ENCODE measurements at places on chromosomes 16 and 17.

DNA sequence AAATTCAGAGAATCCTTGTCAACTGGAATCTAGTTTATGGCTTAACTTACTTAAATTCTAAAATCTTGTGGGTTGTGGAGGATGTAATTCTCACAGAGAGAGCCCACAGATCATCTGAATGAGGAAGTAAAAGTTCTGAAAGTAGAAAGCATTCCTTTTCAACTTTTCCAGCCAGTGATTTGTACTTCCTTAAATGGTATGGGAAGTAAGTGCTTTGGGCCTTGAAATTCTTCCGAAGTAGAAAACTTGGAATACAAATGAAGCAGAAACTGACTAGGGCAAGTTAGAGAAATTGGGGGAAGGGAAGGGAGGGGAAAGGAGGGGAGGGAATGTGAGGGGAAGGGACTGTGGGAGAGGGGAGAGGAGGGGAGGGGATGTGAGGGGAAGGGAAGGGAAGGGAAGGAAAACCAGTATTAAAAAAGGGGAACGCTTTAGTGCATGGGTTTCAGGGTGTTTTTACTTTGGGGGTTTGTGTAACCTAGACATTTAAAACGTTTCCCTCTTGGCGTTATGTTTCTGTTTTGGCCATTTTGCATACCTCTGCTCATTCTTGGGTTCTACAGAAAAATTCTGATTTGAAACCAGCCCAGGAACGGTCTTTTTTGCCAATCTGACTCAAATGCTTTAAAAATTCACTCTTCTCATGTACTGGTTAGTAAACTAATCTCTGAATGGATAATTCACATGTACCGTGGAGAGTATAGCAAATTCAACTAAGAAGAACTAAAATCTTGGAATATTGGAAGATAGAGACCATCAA, 15.5 kb upstream of the SNTB2 start:
- peak; percentile 88 for DNase-seq

- no peak for DNase-seq
Measured at GRCh38 chr17:32264823-32265191, 825 bp upstream of the RHBDL3 start.

GRCh38 chr17:65102788-65103187, 34.4 kb upstream of the RGS9 start:
- no peak for DNase-seq

DNA sequence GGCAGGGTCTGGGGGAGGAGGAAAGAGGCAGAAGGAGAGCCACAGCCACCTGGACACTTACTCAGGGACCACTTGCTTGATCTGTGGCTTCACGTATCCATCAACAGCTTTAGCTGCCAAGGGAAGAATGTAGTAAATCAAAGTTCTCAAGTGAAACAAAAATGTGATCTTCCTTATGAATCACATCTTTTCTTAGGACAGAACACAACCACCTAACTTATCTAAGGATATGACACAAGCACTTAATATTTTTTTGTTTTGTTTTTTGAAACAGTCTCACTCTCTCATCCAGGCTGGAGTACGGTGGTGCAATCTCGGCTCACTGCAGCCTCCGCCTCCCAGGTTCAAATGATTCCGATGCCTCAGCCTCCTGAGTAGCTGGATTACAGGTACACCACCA, 8.4 kb upstream of the GHDC start:
- no peak for DNase-seq

DNA sequence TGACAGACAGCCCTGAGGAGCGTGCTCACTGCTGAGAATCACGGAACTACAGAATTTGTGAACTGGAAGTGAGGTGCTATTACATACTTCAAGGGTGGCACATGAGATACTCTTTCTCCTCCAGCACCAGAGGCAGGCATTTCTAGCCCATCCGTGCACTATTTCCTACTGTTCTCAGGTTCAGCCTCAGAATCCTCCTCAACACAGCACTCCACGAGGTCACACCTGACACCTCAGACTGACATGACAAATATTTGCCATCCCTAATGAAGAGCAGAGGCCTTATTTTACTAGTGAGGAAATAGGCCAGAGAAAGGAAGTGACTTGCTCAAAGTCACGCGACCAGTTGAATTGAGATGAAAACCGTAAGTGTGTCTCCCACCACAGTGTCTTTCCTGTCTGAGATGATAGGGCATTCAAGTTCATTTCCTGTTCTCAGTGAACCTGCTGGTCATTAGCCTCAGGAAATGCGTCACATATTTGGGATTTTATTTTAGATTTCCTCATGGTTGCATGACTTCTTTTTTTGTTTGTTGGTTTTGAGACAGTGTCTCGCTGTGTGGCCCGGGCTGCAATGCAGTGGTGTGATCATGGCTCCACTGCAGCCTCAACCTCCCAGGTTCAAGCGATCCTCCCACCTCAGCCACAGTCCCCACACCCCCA, 23.6 kb downstream of the SEZ6 start:
- no peak for DNase-seq

DNA sequence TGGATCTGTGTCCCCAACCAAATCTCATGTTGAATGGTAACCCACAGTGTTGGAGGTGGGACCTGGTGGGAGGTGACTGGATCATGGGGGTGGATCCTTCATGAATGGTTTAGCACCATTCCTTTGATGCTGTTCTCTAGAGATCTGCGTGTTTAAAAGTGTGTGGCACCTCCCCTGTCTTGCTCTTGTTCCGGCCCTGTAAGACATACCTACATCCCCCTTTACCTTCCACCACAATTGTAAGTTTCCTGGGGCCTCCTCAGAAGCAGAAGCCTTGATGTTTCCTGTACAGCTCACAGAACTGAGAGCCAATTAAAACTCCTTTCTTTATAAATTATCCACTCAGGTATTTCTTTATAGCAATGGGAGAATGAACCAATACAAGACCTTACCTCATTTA, 257.7 kb downstream of the XYLT1 start:
- DNase-seq: no peak

DNA sequence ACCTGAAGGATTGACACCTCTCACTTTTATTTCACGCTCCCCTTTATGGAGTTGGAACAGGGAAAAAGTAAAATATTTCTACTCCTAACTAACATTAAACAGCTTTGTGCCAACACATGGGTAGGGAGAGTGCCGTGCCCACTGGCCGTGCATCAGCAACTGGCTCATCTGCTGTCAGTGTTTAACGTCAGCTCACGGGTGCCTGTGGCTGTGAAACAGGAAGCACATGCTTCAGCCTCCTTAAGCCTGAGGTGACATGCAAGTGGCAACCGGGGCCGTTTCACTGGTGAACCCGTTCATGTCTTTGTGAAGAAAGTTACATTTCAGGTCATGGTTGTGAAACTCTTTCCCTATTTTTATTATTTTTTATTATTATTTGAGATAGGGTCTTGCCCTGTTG, 3.2 kb downstream of the SPG7 start:
- no peak for DNase-seq

- DNase-seq: no peak
Measured at GRCh38 chr17:7144213-7144612, 29.6 kb upstream of the ASGR2 start.

DNA sequence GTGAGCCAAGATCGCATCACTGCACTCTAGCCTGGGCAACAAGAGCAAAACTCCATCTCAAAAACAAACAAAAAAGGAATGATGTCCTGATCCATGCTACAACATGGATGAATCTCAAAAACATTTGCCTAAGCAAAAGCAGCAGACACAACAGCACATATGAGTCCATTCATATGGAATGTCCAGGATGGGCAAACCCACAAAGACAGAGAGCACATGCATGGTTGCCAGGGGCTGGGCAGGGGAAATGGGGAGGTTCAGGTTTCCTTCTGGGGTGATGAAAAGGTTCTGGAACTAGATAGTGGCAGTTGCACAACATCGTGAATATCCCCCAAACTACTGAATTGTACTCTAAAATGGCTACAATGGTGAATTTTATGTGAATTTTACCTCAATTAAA, 35.3 kb upstream of the RAI1 start:
- peak; percentile 53 for DNase-seq

GRCh38 chr16:79613009-79613408, 12.5 kb upstream of the MAF start:
- DNase-seq: peak; percentile 4

DNA sequence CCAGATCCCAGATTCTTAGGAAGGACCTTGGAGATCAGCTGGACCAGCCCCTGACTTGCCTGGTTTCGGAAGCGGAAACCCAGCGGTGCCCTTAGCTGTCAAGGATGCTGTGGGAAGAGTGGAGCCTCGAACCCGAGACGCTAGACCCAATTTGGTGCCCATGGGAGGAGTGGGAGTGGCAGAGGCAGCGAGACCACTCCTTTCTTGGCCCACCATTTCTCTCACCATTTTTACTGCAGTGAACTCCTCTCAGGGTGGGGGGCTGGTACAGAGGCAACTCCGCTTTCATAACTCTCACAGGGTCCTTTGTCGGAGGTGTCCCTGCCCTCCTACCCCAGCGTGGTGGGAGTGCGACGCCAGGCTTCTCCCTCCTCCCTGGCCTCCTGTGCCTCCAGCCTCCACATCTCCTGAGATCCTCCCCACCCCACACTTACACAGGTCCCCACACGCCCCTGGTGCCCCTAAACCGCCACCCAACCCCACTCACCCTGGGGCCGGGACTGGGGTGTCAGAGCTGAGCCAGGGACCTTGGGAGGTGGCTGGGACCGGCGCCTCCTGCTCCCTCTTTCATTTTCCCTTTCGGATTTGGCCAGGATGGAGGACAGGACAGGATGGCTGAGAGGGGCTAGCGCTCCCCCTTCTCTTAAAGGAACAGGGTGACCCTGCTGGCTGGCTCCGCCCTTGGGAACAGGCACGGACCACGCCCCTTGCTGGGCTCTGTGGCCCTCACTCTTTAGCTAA, at the start of gene GJD3:
GJD3 (minus strand) TSS at position 617 of the 741 bp plus-strand sequence. CDS start 922 bp downstream, outside the sequence.
- no peak for DNase-seq

- DNase-seq: no peak
Measured at GRCh38 chr17:40203131-40203530, 16.0 kb upstream of the WIPF2 start.

DNA sequence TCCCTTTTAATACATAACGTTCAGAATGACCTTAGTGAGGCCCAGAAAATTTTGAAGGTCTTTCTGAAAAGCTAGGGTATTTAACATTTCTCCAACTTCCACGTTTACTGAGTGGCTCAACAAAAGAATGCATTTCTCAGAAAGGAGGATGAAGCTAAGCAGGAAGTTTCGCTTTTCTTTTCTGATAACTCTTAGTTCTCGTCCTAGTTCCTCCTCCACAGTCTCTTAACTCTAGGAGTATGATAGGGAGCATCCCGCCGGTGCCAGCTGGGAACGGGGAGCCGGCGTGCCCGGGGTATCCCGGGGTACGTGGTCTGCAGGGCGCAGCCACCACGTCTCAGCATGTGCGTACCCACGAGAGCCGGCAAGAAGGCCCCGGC, 363 bp downstream of the KARS1 start:
- no peak for DNase-seq

DNA sequence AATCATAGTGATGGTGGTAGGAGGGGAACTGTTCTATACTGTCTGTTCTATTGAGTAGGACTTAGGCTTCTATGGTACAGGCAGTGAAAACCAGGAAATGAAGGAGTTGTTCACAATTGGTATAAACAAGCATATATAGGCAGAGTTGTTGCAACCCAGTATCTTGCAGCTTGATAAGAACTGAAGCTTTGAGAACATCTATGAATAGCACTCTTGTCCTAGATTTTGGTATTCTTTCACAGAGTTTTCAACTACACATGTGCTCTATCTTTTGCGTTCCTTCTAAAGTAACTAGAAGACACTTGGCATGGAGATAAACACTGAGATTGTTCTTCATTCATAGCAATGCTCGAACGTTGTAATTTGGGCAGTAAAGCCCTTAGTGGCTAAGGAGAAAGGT, 91.8 kb downstream of the KCNJ2 start:
- no peak for DNase-seq

- no peak for DNase-seq
Measured at GRCh38 chr17:31726980-31727427, 132.0 kb downstream of the COPRS start.

GRCh38 chr17:76737676-76738467, at the start of gene MFSD11:
TSS of gene MFSD11 (plus strand) at chr17:76738119. CDS start at chr17:76738353, 234 bp downstream.
- DNase-seq: peak; percentile 94

GRCh38 chr16:70161350-70161749, 12.2 kb upstream of the CLEC18C start:
- DNase-seq: no peak

GRCh38 chr16:57137043-57137442, 44.7 kb downstream of the CPNE2 start:
- no peak for DNase-seq

- no peak for DNase-seq
Measured at GRCh38 chr17:81440511-81441244, 45.4 kb downstream of the BAHCC1 start.

GRCh38 chr16:69179328-69180010, 7.5 kb upstream of the SNTB2 start:
- peak; percentile 95 for DNase-seq

DNA sequence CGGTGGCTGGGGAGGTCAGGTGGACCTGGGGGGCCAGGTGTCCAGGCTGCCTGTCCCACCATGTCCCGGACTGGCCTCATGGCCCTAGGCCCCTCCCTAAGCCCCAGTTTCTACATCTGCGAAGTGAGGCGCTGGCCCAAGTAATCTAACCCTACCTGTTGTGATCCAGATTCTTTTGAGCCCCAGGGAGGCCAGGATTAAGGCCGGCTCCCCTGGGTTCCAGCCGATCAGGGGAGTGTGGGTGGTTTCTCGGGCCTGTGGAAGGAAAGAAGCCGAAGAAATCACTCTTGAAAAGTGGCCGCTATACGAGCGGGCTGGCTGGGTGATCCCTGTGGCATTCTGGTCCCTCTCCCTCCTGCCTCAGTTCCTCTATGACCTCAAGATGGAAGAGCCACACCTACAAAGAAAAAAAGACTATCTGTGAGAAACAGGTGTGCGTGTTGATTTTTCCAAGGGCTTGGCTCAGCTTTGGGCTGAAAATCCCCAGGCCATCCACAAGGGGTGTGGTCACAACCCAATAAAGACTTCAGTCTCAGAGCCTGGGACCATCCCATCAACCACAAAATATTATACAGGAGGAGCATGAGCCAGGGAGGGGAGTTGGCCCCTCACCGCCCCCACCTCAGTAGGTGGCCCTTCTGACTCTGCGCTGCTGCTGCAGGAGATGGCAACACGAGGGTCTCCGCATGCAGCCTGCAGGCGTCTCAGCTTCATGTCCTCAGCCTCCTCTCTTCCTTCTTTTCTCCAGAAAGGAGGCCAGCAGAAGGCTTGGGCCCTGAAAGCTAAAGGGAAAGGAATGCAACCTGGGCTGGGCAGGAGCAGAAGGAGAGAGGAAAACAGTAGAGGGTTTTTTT, 20.3 kb downstream of the GPR142 start:
- DNase-seq: no peak

DNA sequence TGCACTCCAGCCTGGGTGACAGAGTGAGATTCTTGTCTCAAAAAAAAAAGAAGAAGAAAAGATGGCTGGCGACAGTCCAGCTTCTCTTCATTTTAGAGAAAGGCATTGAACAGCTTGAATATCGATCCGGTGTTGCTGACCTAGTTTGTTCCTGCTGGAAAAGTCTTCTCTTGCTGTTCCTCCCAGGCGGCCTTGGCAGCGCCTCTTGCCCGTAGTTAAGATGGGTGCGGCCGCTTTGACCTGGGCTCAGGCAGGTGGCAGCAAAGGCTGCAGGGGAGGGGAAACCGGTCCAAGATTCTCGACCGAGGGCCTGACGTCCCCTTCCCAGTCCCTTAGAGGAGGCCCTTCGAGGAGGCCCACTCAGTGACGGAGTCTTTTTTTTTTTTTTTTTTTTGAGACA, 3.8 kb upstream of the ZNF764 start:
- no peak for DNase-seq

GRCh38 chr17:66398059-66398458, 95.6 kb downstream of the PRKCA start:
- DNase-seq: no peak

GRCh38 chr17:36743130-36743529, 141.7 kb downstream of the MRM1 start:
- no peak for DNase-seq
